T-helper 9 cell (primary cell): ENCODE measurements at places on chromosomes 1 and 21.

DNA sequence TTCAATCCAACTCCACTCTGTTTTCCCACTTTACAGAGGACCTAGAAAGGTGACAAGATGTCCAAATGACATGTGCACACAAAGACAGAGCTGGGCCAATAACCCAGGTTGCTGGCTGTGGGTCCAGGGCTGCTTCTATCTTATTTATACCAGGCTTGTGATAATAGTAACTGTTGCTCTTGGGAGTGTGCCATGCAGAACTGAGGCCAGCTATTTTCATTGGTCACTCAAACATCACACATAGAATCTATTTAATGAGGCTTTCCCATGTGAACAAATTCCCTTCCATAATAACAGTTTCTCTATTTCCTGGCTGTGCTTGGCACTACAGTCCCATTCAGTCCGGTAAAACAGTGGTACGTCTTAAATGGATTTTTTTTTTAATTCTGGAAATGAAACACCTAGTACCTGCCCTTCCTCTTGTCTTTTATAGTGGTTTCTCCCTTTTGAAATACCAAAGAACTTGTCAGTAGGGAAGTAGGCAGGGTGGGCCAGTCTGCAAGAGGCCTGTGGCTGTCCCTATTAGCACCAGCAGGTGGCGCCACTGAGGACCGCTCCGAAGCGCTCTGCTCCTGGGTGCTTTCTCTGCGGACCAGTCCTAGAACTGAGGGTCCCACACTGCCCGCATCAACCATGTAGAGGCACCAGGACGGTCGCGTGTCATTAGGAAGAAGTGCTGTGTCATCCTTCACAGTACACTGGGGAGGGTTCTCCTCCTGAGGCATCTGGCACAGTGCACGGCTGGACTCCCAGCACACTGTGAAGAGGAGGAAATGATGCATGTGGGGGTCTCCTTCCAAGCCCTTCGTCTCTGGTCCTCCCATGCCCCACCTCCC, 52.1 kb downstream of the GPR161 start:
- peak; percentile 54 for DNase-seq

DNA sequence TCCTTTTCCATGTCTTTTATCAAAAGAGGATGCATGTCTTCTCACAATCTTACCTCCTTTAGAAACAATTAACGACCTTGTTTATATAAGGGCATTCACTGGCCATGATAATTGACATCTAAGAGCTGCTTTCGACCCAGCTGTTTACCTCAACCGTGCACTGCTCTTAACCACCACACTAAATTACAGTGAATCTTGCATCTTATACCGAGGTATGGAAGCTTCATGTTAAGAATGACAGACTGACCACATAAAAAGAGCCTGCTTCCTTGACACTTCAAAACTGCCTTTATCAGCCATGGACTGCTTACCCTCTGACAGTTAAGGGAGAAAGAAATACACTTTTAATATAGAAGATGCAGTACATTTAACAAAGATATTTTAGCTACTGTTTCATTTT, 301.7 kb upstream of the LYPLAL1 start:
- DNase-seq = no peak

GRCh38 chr1:98176414-98176813, 255.6 kb upstream of the DPYD start:
- DNase-seq = no peak

- no peak for DNase-seq
These were observed 544.8 kb upstream of the CAMK1G start for GRCh38 chr1:209038735-209039134.

GRCh38 chr21:39518847-39519210, 67.1 kb downstream of the SH3BGR start:
- DNase-seq = no peak

GRCh38 chr1:31243501-31244286, 4.0 kb upstream of the NKAIN1 start:
- no peak for DNase-seq

DNA sequence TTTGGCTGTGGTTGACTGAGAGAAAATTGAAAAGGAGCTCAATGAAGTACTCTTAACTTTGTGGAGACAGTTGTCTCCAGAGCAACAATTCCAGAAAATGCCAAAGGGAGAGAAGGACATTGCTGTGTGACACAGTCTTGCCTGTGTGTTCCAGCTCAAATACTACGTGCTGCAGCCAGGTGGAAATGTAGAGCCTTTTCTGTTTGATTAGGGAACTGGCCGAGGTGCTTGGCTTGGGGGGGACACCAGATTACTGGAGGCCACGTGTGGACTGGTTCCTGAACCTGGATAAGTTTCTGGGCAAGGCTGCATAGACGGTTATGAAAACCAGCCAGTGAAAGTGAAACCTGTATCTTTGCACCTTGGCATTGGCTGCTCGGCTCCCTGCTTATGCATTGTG, 217.9 kb downstream of the CTH start:
- DNase-seq = no peak
